ENCODE measurements at places on chromosomes 16 and 17.
A peak's percentile ranks its signal among the peaks of the same experiment; 100 is the strongest.

DNA sequence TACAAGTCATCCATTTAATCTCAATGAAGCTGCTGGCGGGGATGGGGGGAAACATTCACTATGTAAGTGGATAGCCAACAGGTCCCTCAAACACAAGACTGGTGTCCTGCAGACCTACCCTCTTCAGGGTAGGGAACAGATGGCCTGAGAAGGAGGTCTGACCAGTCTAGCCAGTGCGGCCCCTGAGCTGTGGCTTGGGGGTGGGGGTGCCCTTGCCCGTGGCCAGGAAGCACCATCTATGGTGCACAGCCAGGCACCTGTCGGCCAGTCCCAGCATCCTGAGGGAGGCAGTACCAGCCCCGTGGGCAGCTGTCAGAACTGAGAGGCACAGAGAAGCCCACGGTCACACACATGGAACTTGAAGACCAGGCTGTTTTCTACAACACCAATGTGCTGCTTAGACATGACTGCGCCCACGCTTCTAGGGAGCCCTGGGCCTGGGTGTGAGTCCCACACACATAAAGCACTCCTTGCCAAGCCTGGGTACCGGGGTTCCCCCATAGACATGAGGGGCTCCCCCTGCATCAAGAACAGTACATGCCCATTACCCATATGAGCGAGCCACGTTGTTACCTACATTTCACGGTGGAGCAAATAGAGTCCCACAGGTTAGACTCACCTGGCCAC, 40.9 kb downstream of the RMI2 start:
- DNase-seq = no peak

GRCh38 chr16:57994778-57995177, 5.7 kb downstream of the ZNF319 start:
- no peak for DNase-seq

DNA sequence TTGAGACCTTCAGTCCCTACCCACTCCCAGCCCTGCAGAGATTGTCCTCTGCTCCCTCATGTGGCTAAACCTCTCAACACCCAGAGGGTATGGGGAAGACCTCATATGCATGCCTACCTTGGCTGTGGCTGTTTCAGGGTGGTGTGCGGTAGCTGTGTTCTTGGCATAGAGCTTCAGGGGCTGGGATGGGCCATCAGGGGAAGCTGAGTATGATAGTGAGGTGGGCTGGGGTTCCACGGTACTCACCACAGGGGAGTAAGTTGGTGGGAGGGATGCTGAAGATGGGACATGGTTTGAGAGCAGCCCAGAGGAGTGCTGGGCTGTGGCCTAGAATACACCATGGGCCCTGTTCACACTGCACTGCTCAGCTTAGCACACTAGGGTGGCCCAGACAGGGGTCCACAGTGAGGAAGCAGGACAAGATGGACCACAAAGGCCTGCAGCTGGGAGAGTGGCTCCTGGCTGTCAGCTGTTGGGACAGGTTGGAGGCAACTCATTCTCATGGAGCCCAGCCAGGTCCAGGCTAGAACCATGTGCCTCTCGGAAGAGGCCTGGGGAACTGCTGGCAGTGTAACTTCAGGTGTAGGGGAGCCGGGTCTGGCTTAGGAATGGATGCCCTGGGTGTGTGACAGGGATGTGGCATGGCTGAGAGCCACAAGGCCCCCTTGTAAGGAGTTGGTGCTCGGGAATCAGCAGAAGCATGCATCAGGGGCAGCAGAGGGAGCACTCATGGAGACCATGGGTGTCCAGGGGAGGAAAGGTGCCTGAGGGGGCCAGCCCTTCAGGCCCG, 3.1 kb downstream of the MFAP4 start:
- DNase-seq = no peak

GRCh38 chr17:7984904-7985303, 17.5 kb upstream of the GUCY2D start:
- DNase-seq = no peak

DNA sequence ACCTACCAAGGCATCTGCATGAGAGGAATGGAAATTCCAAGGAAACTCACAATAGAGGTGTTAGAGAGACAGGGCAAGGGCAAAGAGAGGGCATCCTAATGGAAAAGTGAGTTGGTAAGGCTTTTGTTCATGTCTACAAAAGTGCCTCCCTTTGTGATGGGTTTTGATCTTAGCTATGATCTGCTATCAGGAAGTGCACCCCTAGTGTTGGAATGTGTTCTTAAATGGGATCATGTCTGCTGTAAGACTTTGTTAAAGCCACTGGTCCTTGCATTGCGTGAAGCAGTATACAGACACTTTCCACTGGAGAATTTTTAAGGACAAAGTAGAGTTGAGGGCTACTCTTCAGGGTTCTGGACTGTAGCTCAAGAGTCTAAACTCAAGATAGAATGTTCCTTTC, 92.0 kb downstream of the MAP2K6 start:
- DNase-seq = no peak

DNA sequence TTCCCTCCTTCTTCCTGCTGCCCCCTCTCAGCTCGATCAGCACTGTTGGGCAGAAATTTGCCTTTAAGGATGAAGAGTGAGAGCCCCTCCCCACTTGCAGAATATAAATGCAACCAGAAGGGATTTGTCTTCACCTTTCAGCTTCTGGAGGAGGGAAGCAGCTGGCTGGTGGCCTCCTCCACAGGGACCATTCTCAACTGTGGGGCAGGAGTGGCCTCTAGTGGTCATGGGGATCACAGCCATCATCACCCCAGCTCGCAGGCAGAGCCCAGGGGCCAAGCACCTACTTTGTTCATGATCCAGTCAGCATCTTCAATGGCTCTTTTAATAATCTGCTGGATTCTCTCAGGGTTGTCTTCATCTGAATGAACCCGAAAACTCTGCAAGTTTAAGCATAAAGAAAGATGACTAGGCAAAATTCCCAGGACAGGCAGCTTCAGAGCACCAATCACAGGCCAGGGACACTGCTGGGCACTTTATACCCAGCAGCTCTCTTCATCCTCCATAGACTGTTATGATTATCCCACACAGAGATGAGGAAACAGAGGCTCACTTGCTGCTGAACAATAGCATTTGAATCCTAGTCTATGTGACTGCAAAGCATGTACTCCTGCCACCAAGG, 13.1 kb downstream of the LYRM9 start:
- DNase-seq = peak; percentile 34

GRCh38 chr17:45687594-45687993, 96.5 kb upstream of the CRHR1 start:
- no peak for DNase-seq

DNA sequence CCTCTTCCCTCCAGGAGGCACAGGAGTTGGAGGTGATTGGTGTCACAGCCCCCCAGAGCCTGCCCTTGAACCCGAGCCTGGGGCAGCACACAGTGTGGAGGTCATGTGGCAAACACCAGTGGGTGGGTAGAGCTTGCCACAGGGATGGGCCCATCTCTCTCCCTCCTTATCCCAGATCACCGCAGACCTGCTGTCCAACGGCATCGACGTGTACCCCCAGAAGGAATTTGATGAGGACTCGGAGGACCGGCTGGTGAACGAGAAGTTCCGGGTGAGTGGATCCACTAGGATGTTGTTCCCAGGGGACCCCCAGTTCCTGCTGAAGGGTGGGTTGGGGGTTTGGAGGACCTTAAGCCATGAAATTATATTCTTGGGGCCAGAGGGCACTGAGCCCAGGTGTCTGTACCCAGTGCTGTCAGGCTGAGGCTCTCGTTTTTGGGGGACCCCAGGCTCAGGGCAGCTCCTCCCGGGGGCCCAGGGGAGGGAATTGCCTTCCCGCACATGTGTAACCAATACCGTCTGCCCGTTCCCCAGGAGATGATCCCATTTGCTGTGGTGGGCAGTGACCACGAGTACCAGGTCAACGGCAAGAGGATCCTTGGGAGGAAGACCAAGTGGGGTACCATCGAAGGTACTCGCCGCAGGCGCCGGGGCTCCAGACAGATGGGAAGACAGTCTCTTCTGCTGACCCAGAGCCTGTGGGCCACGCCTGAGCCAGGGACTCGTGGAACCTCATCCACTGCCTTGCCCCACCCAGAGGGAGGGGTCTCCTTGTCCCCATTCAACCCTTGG, 351.9 kb downstream of the SEC14L1 start:
- DNase-seq = no peak

DNA sequence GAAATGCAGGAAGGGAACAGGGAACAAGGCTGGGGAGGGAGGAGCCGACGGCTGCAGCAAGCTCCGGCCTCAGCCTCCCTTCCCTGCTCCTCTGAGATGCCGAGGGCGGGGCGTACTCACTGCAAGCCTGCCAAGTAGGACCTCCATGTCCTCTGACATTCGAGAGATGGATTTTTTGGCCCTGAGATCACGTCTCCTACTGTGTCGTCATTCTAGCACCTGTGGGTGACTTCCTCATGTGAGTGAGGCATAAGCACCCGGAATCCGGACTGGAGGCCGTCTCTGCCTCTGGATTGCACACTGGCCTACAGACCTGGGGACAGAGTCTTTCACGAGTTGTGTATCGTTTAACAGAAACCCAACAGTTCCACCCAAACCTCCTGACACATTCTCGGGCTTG, 14.5 kb downstream of the MRM3 start:
- DNase-seq = no peak

DNA sequence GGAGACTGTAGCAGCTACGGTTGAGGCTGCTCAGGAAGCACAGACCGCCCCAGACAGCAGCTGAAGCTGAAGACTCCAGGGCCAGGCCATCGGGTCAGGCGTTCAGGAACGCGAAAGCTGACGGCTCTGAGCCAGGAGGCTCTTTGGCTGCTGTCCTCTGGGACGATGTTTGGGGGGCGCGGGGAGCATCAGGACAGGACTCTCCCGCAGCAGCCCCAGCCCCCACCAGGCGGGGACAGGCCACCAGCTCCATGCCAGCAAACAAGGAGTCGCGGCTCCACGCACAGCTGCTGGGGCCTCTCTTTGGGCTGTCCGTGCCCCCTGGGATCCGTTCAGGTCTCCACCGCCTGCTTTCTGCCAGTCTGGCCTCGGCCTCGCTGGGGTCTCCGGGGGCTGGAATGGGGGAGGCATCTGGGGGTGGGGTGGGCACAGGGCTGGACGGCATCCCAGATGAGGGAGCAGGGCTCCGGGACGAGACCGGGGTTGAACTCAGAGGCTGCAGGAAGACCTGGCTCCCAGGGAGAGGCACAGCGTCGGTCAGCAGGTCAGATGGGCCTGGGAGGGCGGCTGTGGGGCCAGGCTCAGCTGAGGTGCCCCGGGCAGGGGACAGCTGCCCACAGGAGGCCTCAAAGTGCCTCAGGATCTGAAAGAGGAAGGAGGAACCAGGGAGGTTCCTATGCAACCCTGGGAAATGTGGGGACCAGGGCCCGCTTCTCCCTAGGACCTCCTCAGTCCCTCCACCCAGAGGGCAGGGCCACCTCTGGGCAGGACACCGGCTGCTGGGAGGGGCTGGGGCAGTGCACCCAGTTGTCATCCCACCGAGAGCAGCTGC, 6.3 kb upstream of the CEP131 start:
- DNase-seq = no peak

DNA sequence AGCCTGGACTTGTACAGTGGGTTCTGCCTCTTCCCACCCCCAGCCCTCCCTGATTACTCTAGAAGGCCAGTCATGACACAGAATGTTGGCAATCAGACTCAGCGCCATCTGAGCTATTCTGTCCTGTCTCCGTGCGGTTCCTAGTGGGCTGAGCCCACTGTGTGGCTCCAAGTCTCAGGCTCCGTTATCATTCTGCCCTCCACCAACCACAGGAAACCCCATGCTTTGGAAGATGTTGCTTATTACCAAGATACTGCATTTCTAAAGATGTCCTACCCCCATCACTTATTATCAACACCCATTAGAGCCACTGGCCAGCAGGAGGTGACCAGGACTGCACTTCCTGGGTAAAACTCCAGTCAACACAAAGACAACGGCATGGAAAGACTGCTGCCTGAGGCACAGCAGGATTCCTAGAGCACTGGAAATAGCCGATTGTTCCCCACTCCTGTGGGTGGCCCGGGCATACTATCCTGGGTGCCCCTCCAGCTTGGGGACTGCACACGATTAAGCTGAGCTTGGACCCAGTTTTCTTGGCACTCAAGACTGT, 133.6 kb downstream of the AATF start:
- no peak for DNase-seq

GRCh38 chr16:49472598-49472997, 99.0 kb downstream of the C16orf78 start:
- no peak for DNase-seq

DNA sequence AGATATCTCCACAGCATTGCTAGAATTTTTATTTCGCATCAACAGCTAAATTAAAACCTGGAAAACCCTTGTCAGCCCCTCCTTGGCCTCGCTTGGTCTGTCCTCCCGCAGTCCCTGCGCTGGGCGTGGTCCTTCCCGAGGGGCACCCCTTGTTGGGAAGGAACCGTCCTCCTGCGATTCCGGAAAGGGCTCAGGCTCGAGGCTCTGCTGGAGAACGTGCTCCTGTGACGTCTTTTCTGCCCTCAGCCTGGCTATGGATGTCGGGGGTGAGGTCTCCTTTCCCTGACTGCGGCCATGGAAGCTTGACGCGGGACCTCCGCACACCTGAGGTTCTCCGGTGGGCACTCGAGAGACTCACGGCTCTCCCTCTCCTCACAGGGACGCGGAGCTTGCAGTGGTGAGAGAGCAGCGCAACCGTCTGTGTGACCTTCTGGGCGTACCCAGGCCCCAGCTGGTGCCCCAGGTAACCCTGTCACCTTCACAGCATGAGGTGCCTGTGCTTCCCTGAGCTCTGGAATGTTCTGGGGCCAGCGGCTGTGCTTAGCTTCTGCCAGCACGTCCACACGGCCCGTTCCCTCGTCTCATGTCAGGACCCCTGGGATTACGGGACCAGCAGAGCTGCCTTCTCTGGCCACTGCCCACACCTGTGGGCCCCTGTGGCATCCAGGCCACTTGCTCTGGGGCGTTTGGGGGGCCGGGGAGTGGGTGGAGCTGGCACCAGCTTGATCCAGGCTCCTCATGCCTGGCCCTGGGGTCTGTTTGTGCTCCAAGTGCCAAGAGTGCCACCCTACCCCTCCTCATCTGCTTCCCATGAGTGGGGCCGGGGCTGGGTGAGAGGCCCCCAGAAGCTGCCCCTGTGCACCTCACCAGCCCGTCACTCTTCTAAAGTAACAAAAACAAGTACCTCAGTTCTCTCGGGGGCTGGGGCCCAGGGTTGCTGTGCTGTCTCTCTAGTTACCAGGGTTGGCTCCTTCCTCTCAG, 101.5 kb upstream of the ZNF750 start:
- no peak for DNase-seq

GRCh38 chr16:83973581-83974385, 5.7 kb downstream of the NECAB2 start:
- no peak for DNase-seq

GRCh38 chr17:737561-738113, 5.2 kb downstream of the TLCD3A start:
- DNase-seq = no peak

GRCh38 chr16:27369806-27370205, 32.2 kb upstream of the IL21R start:
- DNase-seq = no peak

- no peak for DNase-seq
Measured at GRCh38 chr17:79784353-79785016, 6.5 kb downstream of the CBX2 start.

- DNase-seq = peak; percentile 41
Measured at GRCh38 chr16:89711601-89712273, 9.0 kb downstream of the VPS9D1 start.

GRCh38 chr16:46986896-46987295, 13.4 kb upstream of the DNAJA2 start:
- no peak for DNase-seq

Data from stimulated activated CD8-positive, alpha-beta memory T cell treated with anti-CD3 and anti-CD28 coated beads, Interleukin-15, amount 100 ng/mL, for 1 hour (primary cell).